Stimulated activated CD8-positive, alpha-beta memory T cell treated with anti-CD3 and anti-CD28 coated beads, Interleukin-4, amount 100 ng/mL, for 48 hours (primary cell): ENCODE measurements at places on chromosomes 7 and 10.

DNA sequence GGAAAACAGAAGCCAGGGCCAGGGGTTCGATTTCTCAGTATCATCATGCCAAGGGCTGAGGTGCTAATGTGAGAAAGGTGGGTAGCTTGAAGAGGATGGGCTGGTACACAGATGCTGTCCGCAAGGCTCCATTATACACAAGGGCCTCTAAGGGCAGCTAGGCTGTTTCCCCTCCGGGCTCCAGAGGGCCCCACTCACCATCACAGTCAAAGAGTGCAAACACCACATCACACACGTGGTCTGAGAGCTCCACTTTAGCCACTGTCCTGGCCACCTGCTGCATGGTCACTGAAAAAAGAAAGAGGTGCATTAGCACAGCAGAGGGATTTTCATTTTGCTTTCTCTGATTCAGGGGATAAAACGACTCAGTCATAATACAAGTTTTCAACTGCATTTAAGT is 20.9 kb upstream of the DNAJB12 start:
- no peak for DNase-seq

GRCh38 chr7:52794621-52795020 is 240.8 kb upstream of the POM121L12 start:
- no peak for DNase-seq

GRCh38 chr10:32190890-32191491 is 134.8 kb upstream of the KIF5B start:
- no peak for DNase-seq

DNA sequence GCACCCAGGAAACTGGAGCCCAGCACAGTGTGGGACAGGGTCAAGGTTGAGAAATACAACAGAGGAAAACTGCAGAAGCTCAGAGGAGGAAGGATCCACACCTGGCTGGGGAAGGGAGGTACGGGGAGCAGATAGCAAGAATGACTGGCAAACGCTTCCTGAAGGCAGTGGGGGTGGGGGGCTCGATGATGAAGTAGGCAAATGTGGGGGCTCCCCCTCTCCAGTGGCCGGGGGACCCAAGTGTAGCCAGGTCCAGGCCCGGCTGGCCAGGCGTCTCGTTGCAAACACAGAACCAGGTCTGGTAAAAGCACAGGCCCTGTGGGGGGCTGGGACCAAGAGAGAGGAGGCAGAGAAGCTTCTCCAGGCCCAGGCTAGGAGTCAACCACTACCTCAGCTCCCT is 7.7 kb downstream of the CHST15 start:
- no peak for DNase-seq

GRCh38 chr7:116601426-116601825 is 70.6 kb upstream of the MET start:
- peak; percentile 49 for DNase-seq

GRCh38 chr10:67261300-67261797 is 335.5 kb downstream of the LRRTM3 start:
- DNase-seq, result no peak

GRCh38 chr10:60230892-60231291 is 158.8 kb downstream of the ANK3 start:
- DNase-seq, result no peak

GRCh38 chr7:52712938-52713337 is 322.5 kb upstream of the POM121L12 start:
- DNase-seq, result no peak

DNA sequence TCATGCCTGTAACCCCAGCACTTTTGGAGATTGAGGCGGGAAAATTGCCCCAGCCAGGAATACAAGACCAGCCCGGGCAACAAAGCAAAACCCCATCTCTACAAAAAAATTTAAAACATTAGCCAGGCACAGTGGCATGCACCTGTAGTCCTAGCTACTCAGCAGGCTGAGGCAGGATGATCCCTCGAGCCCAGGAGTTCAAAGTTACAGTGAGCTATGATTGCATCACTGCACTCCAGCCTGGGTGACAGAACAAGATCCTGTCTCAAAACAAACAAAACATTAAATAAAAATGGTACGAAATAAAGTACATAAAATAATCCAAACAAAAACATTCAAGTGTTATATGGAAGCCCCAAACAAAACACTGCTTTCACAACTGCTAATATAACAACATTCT is 125.0 kb downstream of the SNX13 start:
- no peak for DNase-seq

GRCh38 chr7:71486856-71487628 is 355.1 kb downstream of the GALNT17 start:
- DNase-seq, result no peak

DNA sequence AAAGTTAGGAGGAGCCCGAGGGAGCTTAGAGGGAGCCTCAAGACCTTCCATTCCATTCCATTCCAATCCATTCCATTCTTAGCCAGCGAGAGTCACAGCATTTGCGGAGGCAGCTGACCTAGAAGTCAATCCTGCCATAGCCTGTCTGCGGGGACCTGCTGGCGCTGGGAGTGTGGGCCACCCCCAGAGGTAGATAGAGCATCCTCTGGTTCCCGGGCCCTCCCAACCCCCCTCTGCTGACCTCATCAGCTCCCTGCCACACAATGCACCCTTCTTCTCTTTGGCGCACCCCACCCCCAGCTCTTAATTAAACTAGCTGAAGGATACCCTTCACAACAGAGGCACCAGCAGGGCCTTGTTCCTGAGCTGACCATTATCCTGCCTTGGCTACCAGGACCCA is 152.5 kb upstream of the ZMIZ1 start:
- DNase-seq, result no peak

DNA sequence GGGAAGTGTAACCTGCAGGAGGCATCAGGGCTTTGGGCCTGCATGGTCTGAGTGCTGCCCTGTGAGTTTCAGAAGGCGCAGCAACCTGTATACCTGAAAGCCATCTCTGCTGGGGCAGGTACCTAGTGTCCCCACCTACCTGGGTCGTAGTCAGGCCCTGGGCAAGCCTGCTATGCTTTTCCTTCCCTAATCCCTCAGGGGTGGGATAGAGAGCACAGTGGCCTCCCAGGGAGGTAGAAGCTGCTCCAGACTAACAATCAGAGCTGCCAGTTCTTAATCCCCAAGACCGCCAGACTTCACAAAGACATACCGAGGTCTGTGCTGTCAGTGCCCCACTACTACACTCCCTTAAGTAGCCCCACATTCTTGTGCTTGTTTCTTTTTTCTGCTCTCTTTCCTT is 52.0 kb downstream of the PTEN start:
- no peak for DNase-seq

DNA sequence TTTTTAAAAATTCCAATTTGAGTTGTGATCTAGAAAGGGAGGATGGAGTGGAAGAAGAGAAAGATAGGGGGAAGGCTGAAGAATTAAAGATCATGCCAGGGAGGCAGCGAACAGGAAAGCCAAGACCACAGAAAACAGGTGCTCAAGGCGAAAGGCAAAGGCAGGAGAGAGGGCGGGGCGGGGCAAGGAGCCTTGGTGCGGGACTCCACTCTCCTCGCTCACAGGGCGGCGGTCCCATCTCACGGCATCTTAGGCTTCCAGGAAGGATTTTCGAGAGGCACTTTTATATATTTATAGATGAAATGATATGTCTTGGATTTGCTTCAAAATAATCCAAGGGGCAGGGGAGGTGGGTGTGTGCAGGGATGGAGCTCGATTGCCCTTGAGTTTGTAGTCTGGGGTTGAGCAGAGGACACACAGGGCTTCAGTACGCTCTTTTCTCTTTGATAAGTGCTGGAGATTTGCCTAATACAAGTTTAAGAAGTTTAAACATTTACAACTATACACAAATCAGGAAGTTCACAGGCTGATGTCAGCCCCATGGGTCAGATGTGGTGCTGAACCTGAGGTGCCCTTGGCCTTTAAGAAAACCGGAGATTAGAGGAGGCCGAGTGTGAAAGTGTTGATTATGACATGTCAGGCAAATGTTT is 161.1 kb downstream of the PRKAG2 start:
- DNase-seq, result no peak

- peak; percentile 30 for DNase-seq
These were observed 6.5 kb downstream of the ASB13 start for GRCh38 chr10:5659702-5660528.

GRCh38 chr7:45350896-45351295 is 193.3 kb downstream of the RAMP3 start:
- no peak for DNase-seq

DNA sequence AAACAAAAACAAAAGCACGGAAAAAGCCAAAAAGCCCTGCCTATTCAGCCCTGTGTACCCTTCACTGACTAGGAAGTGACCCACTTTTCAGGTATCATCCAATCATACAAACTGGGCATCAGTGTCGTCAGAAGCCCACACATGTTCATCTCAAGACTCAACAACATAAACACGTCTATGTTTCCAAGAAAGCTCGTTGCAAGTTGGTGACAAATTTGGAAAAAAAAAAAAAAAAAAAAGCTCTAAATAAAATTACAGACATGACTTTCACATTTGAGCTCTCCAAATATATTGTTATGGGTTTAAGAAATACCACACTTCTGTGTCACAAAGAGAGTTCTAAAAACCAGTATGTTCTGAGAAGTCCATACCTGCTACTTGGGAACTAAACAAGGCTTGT is 204.7 kb upstream of the KLF14 start:
- DNase-seq, result no peak

DNA sequence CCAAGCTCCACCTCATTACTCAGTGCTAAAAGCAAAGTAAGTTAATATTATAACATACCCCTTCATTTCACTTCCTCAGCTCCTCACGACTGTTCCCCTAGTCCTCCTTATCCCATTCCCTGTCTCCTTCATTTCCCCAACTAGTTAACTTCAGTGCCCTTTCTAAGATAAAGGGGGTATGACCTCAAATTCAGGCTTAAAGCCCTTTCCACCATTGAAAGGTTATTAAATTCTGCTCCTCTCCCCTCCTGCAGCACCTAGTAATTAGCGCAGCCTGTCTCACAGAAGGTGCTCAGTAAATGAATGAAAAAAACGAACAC is 1.0 kb downstream of the CRPPA start:
- no peak for DNase-seq

GRCh38 chr7:137135654-137136350 is 207.7 kb downstream of the PTN start:
- DNase-seq, result no peak

- no peak for DNase-seq
These were observed 143.5 kb downstream of the RGS10 start for GRCh38 chr10:119398996-119399395.

DNA sequence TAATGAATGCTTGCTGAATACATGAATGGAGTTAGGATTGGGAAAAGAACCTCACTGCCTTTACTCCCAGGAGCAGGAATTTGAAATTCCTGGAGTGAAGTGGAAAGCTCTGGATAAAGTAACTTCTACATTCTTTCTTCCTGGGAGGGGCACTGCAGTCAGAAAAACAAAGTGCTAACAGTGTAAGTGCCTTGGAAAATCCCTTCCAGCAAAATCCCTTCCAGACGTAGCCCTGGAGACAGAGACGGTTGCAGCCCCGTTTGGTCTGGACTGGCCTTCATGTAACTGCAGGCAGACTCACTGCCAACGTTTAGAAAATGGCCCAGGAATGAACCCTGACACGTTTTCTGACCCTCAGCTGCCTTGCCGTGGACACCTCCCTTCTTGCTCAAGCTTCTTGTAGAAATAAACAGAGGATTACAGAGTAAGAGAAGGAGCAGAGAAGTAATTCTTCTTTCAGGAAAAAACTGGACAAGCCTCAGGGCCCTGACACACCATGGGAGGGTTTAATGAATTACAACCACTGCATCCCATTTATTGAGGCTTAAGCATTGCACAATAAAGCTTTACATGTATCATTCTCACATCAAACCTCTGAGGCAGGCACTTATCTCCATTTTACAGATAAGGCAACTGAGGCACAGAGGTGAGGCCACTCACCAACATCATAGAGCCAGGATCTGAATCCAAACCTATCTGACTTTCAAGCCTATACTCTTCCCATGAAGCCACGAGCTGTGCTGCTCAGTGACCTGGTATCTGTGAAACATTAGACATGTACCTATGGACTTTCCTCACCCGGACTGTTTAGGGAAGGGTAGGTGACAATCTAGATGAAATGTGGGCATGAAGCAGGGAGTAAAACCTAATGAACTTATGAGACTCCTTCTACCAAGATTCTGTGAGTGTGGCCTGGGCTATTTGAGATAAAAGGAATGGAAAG is 7.8 kb downstream of the ITPRIP start:
- DNase-seq, result no peak

GRCh38 chr7:26097837-26098668 is 53.9 kb upstream of the NFE2L3 start:
- DNase-seq, result no peak

DNA sequence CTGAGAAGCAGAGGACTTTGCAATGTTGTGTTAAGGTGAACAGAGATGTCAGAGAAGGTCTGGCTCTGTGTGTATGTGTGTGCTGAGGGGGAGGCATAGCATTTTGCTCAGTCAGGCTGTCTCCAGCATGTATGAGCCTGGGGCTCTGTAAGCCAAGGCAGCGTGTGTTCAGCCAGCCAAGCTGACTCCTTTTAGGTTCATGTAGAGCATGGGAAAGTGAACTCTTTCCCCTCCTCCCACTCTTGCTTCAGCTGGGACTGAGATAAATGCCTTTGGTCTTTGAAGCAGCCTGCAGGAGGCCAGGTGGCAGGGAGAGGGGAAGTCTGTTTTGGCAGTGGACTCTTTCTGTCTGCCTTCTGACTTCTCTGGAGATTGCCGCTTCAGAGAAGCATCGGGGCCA is 3.8 kb downstream of the SFXN2 start:
- peak; percentile 18 for DNase-seq

DNA sequence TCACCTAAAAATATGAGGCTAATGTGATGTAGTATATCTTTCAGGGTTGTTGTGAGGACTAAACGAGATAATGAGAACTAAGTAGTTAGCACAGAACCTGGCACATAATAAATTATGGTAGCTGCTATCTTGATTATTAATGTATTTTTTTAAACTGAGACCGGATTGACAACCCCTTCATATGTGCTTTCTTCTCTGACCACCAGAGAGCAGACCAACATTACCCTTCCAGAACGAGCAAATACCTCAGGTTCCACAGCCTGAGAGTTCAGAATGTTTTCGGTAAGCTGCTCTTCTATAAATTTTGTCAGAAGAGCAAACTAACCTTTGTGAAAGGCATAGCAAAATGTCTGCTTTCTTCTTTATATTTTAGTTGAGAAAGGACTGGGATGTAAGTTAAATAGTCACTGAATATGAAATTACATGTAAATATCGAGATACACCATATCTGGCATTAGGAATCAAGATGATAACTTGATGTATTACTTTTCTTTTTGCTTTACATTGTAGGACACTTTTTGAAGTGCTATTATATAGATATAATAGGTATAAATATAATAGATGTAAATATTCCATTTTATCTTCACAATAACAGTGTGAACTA is 13.6 kb upstream of the BPGM start:
- no peak for DNase-seq

DNA sequence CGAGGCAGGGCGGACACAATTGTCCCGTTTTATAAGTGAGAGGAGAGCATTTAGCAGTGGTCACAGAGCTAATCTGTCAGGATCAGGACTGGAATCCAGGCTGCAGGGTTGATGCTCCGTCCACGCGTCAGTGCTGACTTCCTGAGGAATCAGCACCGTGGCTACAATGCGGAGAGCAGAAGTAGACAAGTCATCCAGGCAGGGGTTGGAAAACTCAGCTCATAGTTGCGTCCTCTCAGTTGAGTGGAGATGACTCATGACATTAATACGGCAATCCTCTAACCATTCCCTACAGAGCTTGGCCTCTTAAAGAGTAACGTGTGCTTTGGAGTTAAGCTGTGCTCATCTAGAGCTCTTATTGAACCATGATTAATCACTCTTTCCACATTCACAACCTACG is 17.1 kb upstream of the HTR5A start:
- DNase-seq, result no peak
